Ammon's horn (tissue), 1 donor: ENCODE measurements at places on chromosomes 2 and 18.

GRCh38 chr2:19839438-19839837, 62.3 kb downstream of the TTC32 start:
- no peak for DNase-seq

DNA sequence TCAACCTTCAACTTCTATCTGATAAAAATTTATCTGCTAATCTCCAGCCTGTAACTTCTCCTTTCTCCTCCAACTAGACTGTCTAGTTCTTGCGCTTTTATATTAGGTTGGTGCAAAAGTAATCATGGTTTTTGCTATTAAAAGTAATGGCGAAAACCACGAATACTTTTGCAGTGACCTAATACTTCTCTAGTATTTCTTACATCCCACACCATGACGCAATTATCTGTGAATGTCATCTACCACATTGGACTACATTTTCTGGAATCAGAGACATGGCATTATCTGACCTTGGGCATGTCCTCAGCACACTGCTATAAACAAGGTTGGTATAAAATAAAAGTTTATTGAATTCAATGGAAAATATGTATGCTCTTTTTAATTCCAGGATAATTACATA, 370.2 kb upstream of the LYPD1 start:
- no peak for DNase-seq

- DNase-seq: no peak
Measured at GRCh38 chr2:73983322-73984202, 1.1 kb upstream of the TET3 start.

DNA sequence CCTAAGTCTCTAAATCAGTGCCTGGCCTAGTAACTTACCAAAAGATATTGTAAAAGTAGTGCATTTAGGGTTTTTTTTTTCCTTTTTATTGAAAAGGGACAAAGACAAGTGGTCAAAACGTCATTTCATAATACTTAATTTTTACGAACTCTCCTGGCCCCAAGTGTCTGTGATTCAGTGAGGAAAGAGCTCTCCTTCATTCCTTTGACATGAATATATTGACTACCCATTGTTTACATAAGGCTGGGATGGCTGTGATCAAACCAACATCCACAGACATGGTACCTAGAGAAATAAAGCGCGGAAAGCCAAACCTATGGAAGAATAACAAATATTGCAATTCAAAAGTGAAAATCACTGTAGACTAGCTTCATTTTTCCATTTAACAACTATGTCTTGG, 198.4 kb downstream of the BABAM2 start:
- no peak for DNase-seq
